ENCODE measurements at places on chromosomes 5 and 9.

DNA sequence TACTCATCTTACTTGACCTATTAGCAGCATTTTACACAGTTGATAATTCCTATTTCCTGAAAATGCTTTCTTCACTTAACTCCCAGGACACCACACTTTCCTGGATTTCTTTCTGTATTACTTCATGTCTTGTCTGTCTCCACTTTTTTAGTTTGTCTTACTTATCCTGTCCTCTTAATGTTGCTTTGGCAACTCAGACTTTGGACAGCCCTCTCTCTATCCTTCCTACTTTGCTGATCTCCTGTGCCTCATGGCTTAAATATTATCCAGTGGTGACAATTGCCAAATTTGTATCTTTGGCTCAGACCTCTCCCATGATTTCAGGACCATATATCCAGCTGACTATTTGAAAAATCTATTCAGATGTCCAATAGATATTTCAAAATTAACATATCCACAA lies 39.8 kb upstream of the NUDT12 start:
- DNase-seq, result no peak

GRCh38 chr9:93595461-93595860 lies 19.1 kb downstream of the PHF2 start:
- DNase-seq, result no peak

DNA sequence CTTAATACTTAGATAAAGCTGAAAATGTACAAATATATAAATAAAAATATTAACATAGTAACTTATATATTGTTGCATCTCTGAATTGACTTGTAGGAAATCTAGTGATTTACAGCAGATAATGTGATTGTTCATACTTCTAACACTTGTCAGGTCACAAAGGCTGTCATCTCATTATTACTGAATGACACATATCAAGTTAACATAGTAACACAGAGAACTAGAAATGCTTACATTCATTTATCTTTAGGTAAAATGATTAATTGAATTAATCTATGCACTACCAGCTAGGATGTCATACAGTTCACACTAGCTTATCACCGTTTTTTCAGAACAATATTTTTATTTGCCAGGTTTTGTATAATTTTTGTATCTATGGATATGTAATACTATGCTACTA lies 189.8 kb upstream of the SH3GL2 start:
- no peak for DNase-seq

- DNase-seq, result no peak
Measured at GRCh38 chr5:151691706-151692105, 5.0 kb upstream of the SPARC start.

- no peak for DNase-seq
Measured at GRCh38 chr5:114782869-114783268, 386.8 kb downstream of the TRIM36 start.

DNA sequence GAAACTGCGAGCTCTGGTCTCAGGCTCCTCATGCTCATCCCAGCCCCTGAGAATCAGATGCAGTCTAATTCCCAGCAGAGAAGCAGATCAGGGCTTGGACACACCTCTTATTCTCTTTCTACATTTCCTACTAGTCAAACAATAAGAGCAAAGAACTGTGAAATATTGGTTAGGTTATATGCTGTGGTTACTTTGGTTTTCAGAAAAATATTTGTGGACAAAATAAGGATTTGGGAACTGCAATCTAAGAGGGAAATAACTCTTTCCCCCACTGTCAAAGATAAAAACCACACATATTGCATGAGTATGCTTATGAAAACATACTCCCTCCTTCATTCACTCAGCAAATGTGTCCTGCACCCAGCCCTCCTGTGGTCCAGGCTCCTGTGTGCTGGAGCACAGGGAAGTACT lies 164.5 kb upstream of the S1PR3 start:
- no peak for DNase-seq

- no peak for DNase-seq
Measured at GRCh38 chr9:110700953-110701352, 32.4 kb downstream of the MUSK start.

GRCh38 chr9:112852741-112853504 lies 37.8 kb downstream of the SLC46A2 start:
- DNase-seq, result no peak

DNA sequence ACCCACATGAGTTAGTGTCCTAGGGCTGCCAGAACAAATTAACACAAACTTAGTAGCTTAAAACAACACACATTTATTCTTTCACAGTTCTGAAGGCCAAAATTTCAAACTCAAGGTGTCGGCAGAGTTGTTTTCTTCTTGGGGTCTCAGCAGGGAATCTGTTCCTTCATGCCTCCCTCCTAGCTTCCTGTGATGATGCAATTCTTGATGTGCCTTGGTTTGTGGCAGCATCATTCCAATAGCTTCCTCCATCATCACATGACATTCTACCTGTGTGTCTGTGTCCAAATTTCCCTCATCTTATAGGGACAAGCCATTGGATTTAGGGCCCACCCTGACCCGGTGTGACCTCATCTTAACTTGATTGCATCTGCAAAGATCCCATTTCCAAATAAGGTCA lies 12.2 kb upstream of the SLC25A48 start:
- DNase-seq, result no peak

GRCh38 chr5:142826093-142826492 lies 55.9 kb downstream of the ARHGAP26 start:
- DNase-seq, result no peak

- DNase-seq, result no peak
Measured at GRCh38 chr5:171493646-171494393, 74.4 kb downstream of the FGF18 start.

DNA sequence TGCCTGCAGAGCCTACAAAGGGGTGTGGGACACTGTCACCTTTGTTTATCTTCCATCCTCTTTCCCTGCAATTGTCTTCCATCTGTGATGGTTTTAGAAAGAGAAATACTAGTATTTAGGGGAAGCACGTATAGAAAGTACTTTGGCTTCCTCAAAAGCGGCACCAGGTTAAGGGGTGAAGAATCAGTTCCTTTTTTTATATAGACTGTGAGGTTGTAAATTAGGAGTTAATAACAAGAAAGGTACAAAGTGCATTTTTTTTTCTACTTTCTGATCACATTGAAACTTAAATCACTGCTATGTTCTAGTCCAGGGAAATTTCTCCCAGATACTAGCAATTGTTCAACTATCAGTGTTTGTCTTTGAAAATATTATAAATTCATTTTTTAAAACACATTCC lies 219.3 kb downstream of the CEMIP2 start:
- no peak for DNase-seq

DNA sequence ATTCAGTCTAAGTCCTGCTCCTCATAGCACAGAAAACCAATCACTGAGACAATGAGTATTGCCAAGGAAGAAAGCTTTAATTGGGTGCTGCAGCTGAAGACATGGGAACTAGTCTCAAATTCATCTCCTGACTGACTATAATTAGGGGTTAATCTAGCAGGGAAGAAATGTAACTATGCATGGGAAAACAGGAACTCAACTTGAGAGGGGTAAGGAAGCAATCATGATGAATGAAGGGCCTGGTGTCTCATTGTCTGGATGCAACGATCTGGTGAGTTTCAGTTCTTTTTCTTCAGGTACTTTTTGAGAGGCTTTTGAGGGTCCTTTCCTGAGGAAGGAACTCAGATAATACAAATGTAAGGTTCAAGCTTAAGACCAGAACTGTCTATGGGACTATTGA lies 24.0 kb upstream of the OCLN start:
- no peak for DNase-seq

DNA sequence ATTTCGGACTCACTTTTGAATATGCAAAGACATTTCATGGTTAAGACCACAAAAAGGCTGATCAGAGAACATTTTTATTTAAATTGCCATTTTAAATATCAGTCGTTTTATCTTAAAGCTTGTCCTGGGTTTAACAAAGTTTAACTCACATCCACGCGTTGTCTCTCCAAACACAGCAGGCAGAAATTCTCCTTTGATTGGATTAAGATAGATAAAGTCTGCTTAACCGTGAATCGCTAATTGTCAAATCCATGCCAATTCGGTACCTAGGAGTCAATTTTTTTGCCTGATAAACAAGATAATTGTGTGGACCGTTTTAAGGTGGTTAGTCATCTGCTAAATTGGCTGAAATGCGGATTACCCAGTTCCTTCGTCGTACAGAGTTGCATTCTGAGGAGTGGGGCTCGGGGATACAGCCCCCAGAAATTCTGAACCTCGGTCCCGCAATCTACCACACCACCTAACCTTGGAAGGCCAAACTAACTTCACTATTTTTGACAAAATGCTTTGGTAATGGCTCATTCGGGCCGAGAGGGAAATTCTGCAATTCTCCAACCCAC lies 665 bp upstream of the BTF3 start:
- DNase-seq, result no peak

GRCh38 chr9:128048663-128049062 lies 18.5 kb downstream of the NAIF1 start:
- DNase-seq, result no peak

DNA sequence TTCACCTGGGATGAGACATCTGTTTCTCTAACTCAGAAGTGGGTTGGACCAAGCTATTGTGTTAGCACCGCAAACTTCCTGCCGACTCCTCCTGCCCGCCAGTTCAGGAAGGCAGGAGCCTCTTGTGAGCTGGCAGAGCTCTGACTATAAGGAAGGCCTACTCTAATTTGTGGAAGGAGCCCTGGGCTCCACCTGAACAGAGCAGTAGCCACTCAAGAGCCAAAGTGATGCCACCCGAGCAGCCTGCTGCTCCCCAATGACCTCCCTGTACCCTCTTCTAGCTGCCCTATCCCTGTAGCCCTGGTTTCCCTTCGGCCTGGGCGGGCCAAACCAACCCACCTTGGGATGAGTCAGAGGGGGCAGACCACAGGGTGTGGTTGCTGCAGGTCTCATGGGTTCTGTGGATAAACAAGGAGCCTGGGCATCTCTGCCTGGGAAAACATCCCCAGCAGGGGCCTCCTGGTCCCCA lies 81.6 kb downstream of the PSD2 start:
- DNase-seq, result peak; percentile 57

DNA sequence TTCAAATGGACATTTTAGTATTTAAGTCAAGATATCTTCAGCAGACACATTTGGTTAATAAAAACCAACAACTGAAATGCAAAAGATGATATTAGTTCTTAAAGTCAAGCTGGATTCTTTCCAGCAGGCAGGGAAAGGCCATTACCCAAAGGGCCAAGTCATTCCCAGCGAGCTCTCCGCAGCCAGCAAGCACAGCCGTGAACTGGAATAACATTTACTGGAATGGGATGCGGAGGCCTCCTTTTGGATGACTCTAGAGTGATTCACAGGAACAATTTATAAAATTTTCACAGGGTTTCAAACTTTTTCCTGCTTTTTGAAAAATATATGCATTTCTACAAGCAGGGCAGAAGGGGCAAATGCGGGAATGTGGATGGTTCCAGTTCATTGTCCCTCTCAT lies 76.6 kb upstream of the DAB2 start:
- no peak for DNase-seq

DNA sequence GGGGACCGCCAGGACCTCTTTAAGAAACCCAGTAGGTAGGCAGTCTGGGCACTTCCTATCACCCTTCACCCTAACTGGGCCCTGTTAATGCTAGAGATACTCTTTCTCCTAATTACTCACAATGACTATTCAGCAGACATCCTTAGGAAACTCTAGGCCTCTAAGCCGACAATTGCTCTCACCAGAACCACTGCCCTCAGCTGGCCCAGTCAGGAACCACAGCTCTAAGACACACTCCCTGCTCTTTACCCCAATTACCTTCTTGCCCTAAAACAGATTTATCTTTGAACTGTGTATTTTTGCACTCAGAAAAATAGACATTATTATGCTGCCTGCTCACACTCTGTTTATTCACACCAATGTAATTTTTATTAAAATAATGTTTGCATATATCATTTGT lies 432.6 kb upstream of the SLC30A5 start:
- peak; percentile 16 for DNase-seq

GRCh38 chr5:181098762-181099601 lies 32.0 kb downstream of the OR2V1 start:
- DNase-seq, result no peak

DNA sequence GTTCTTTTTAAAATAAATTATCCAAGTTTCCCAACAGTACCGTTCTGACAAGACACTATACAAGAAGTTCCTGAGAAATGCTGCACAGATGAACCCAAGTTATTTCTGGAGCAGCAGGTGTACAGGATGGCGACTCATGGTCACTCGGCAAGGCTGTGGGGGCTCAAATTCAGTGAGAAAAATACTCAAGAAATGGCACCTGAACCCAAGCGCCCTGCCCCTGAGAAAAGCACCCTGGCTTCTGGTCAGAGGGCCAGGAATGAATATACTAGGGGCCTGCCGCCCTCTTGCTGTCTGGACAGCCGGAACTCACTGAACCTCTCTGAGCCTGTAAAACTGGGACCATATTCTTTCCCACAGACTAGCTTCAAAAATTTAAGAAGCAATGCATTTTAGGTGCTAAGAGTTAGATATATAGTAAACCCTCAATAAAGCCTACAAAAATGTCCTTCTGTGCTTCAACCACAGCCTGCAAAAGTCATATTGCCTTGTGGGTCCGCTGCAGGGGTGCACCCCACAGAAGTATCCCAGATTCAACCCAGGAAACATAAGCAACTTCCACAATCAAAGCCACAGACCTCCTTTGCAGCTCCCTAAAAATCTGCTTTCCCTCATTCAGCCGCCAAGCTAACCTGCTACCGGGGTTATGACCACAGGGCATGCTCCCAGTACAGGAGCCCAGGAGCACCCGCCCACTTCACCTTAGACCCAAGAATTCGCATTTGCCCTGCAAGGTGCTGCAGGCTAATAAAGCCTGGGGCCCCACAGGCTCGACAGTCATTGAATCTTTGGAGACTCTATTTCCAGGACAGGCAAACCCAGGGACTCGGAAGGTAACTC lies 1.4 kb downstream of the RAPGEF1 start:
- DNase-seq, result peak; percentile 11

DNA sequence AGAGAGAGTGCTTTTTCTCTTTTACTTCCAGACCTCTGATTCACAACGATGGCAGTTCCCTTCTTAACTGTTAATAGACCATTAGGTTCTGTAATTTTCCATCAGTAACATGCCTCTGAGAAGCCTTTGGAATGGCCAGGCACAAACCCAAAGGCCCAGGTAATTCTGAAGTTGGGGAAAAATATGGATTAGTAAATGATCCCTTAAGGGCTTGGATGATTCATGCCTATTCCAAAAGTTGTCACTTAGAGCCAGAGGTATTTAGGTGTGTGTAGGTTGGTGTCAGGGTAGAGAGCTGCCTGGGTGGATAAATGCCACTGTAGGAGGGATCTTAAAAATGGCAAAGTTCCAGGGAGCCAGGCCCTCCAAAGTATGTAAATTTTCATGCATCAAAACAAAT lies 228.8 kb downstream of the PLK2 start:
- no peak for DNase-seq

DNA sequence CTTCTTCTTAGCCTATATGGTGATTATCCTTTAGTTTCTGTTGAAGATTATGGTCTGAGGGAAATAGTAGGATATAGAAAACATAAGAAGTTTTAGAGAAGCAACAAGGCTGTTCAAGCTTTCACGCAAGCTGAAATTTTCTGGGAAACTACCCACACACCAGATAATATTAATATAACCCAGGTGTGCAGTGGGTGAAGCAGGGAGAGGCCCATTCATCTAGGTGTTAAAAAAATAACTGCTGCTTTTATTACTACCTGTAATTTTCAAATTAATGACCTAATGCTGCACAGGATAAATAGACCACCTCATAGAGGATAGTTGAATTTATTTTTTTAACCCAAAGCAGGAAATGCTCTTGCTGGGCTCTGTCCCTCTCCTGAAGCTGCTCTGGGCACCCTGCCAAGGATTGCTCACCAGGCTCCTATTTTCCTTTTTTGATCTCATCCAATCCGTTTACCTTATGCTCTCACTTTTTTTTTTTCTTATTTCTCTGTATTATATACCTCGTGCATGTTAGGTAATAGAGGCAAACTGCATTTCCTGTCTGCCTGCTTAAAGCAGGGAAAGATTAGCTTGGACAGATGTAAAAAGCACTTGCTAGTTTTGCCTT lies 124.3 kb upstream of the SLC12A2 start:
- DNase-seq, result peak; percentile 97
